CD4-positive, alpha-beta T cell treated with Interleukin-4 for 4 hours (primary cell): ENCODE measurements at places on chromosomes 12 and 14.

DNA sequence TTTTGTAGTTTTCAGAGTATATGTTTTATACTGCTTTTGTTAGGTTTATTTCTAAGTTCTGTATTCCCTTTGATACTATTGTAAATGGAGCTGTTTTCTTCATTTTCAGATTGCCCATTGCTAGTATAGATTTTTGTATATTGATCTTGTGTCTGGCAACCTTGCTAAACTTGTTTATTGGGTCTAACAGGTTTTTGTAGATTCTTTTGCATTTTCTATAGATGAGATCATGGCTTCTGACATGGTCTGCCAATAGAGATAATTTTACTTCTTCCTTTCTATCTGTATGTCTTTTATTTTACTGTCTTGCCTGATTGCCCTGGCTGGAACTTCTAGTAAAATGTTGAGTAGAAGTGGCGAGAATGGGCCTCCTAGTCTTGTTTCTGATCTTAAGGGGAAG, 40.3 kb downstream of the ANKRD9 start:
- no peak for DNase-seq

DNA sequence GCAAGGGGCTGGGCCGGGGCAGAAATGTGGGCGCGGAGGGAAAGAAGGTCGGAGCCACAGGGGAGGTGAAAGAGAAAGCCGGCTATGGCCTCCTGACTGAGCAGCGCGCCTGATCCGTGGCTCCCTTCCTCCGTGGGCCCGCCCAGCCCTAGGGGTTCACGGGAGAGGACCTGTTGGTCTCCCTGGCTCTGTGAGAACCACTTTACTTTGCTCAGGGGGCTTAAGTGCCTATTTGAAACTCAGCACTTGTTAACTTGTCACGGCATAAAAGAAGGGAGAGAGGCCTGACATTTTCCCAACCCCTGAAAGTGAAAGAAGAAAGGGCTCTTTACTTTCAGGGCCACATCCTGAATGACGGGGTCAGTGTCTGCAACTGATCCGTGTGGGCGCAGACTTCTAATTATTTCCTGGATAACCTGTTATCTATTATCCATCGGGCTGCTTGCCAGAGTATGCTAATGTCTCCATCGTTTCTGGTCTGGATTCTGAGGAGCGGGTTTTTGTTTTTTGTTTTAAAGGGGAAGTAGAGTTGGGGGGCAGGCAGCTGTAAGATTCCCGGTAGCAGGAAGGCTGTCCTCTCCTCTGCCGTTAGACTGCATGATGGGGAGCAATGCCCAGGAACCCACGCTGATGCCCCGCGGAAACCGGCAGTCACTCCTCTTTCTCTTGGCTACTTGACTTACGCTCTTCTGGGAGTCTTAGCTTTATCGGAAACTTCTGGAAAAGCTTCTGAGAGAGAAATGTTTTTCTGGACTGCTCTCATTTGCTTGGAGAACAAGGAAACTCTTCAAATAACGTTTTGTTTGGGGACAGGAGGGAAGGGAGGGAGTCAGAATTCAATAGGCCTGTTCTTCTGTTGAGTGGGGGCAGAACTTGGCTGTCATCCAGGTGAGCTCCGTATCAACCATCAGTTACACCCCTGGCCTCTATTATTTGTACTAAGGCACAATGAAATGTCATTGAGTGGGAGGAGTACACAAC, 127.7 kb upstream of the MAX start:
- peak; percentile 16 for DNase-seq

DNA sequence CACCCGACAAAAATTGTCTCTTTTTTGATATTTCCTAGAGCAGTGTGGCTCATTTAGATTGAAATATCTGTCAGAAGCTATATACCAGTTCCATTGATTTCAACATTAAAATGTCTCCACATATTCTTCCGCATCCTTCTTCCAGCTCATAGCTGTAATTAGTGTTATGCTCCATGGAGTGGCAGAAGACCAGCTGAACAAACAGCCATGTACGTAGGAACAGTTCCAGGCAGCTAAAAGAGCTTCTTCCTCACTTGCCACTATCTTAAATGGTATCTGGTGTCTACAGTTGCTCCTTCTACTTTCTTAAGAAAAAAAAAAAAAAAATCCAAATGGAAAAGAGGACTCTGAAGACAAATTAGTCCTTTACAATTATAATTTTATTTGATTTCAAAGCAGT, 848.0 kb downstream of the DIO2 start:
- no peak for DNase-seq

DNA sequence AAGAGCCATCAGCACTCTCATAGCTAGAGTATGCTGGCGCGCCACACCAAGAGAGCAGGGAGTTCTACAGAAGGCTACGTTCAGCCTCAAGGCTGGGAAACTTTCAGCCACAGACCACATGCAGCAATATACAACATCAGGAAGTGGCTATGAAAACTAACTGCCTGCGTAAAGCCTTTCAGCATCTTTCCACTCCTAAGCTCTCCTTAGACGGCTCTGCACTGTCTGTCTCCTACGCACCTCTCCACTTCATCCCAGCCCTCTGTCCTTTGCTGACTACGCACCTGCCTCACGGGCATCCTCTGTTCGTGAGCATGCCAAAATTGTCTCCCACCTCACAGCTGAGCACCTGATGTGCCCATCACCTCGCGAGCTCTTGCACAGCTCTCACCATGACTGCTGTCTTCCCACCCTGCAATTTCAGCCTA, 9.7 kb downstream of the MPHOSPH9 start:
- peak; percentile 75 for DNase-seq

GRCh38 chr14:21226467-21226866, 42.8 kb downstream of the HNRNPC start:
- no peak for DNase-seq
